ENCODE measurements at places on chromosomes 7 and 10.

GRCh38 chr7:8143151-8143874, 118.7 kb downstream of the ICA1 start:
- DNase-seq = no peak

- DNase-seq = no peak
Measured at GRCh38 chr10:45580371-45581215, 92.0 kb downstream of the ZFAND4 start.

DNA sequence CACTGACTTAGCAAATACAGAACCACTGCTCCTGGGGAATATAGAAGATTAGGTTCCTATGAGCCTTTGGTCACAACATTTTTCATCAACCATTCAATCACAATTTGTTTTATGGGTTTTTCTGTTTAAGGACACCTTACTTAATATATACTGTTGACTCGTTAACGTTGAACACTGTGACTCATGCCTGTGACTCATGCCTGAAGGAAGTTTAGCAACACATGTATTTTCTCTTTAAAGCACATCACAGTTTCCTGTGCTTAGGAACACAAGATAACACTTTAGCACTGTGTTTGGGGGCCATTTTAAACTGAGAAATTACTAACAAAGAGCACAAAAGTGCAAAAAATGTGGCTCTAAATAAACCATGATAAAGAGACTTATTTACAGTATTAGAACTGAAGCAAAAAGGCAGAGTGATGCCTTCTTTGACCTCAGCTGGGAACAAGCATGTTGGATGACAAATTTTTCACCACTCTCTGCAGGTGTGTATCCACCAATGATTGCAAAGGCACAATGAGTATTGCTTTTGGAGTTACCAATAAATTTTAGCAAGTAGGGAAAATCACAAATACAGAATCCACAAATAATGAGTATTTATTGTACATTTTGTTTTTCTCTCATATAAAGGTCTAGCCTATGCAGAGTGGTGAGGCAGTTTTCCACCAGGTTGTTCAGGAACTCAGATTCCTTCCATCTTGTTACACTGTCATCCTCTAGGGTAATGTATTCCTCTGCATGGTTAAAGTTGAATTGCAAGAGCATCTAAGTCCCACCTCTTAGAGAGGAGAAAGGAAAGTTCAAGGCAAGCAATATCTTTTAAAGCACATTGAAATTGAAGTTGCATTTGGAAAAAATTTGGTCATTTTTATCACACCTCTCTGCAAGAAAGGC, 7.3 kb downstream of the FGFBP3 start:
- DNase-seq = no peak

- no peak for DNase-seq
Measured at GRCh38 chr10:92644921-92645320, 44.8 kb upstream of the HHEX start.

- DNase-seq = no peak
Measured at GRCh38 chr10:176677-177076, 41.4 kb downstream of the ZMYND11 start.

GRCh38 chr7:95723583-95724180, 48.7 kb upstream of the DYNC1I1 start:
- DNase-seq = no peak

DNA sequence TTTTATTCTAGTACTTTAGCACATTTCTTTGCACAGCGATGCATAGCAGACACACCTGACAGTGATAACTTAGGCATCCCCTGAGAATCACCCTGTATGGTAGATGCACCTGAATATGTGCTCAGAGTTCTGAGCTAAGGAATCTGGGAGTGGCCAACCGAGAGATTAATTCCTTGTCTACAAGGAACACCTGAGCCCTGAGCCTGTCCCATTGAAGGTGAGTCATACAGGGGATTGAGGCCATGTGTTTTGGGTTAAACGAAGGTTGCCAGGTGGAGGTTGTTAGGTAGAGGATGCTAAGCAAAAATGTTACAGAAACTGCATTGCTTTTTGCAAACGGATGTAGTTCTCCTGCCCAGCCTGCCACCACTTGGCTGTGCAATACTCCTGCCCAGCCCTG, 128.9 kb downstream of the AMPH start:
- DNase-seq = no peak

- no peak for DNase-seq
Measured at GRCh38 chr10:6393168-6393567, 186.9 kb downstream of the PRKCQ start.

GRCh38 chr10:70616761-70617160, 14.2 kb upstream of the PRF1 start:
- no peak for DNase-seq

DNA sequence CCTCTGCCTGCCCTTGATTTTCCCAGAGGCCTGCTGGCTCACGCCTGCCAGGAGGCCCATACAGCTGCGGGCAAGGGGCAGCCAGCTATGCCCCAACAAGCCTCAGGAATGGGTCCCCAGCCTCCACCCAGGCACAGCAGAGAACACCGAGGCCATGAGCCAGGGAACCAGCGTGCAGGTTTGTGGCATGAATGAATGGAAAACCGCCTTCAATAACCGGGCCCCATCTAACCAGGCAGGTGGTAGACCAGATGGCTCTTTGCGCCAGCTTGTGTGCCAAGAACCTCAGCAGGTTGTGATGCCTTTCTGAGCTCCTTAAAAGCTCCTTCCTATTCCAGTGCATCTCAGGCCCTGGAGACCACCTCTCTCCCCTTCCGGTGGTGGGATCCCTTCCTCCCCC, 50.2 kb downstream of the ELFN1 start:
- no peak for DNase-seq

DNA sequence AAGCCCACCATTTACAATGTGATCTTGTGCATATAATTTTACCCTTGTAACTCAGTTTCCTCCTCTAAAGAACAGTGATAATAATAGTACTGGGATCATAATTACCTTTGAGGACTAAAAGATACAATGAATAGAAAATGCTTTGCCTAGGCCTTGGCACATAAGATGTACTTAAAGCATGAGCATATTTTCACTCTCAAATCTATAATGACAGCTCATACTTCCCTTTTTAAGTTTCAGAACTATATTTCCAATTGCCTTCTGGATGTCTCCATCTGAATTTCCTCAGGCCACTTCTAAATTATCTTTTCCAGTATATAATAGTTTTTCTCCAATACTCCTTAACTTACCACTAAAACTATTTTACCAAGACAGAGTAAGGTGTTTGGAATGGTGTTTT, 13.3 kb upstream of the ITGB8 start:
- DNase-seq = no peak

DNA sequence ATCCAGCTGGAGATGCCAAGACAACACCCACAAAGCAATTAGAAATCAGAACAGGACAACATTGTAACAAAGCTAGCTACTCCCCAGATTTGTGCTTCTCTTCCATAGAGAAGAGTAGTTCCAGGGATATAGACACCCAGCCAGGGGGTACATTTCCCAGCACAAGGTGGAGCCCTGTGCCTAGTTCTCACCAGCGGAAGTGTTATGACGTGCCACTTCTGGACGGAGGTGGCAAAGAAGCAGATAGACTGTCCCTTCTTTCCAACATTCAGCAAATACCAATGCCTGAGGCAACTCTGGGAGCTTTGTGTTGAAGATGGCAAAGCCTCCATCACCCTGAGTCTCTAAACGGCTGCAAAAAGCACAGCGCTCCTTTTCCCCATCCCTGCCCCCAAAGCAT, 23.4 kb upstream of the GSAP start:
- no peak for DNase-seq

DNA sequence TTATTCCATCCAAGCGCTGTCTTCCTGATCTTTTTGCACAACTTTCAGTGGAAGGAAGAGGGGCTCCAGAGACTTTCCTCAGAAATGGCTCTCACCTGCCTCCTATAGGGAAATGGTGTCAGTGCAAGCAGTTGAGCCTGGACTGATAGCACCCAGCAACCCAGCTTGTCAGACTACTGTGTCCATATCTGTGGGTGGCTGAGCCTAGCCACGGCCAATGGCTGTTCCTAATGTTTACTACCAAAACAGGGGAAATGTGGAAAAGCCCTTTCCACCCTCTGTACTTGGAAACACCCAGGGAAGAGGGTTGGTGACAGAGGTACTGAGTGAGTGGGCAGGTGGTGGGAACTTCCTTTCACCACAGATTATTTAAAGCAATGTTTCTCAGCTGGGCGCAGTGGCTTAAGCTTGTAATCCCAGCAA, 4.3 kb upstream of the YKT6 start:
- DNase-seq = no peak

DNA sequence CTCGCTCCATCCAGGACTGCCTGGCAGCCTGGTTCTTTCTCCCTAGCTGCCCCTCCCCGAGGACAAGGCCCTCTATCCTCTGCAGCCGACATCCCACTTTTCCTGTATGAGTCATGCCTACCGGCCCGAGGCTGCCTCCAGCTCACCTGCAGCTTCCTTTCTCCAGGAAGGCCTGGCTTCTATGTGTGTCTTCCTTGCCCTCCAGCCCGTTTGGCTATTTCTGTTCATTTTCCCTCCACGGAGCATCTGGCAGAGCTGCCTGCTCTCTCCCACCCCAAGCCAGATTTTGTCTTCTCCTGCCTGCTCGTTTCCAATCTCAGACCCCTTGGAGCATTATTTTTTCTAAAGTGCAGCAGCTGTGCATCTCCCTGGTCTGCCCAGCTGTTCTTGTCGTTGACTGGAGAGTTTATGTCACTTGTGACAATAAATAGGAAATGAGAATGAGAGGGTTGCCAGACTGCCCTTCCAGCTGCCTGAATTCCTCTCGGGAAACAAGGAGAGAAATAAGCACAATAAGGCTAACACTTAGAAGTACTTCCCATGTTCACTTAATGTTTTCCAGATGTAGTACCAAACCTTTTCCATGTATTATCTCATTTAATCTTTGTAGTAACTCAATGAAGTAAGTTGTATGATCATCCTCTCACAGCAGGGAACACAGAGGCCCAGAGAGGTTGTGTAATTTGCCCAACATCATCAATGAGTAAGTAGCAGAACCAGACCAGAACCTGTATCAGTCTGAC, 19.7 kb downstream of the UBTD1 start:
- no peak for DNase-seq

DNA sequence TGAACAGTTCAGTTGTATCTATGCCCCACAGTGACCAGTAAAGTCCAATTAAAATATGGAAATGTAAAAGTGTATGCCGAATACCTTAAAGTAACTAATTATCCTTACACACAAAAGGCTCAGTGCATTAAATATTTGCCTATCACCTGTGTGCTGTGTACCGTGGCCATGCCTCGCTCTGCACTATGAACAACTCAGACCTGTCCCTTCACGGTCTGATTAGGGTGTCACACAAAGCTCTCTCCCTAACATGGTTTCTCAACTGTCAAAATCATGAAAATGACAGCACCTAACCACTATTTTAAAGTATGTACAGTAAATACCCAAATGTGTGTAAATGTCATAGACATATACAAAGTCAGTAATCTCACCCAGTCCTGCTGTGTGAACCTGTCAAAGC, 43.1 kb downstream of the STK17A start:
- DNase-seq = no peak

DNA sequence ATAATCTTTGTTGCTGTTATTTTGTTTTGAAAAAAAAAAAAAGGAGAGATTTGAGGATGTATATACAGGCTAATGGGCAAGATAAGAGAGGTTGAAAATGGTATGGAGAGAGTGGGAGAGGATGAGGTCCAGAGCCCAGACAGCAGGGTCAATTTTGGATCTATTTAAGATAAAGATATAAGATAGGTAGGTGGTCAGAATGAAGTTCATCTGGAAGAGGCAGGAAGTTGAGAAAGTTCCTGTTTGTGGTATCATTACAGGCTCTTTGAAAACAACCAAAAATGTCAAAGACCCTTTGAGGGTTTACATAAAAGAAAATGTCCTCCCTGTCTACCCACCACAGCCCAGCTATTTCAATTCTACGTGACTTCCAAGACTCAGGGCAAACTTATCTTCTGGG, 7.5 kb downstream of the CEP41 start:
- DNase-seq = no peak

DNA sequence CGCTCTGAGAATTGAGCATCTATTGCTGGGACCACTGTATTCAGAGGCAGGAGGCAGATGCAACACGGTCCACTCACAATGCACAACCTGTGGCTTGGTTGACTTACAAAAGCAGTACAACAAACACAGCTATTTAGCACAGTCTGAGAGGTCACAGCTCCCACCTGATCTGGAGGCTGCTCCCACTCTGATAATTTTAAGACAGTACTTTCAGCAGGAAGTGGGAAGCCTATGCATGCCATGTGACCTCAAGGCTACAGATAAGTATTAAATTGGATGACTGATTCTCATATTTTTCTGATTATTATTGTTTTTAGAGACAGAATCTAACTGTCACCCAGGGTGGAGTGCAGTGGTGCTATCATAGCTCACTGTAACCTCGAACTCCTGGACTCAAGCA, 659.3 kb downstream of the PARD3 start:
- no peak for DNase-seq

GRCh38 chr7:73312831-73313520, 4.3 kb upstream of the NSUN5 start:
- DNase-seq = no peak

GRCh38 chr10:95312257-95312656, 21.5 kb upstream of the PDLIM1 start:
- no peak for DNase-seq

- DNase-seq = no peak
Measured at GRCh38 chr7:82319674-82320118, 123.9 kb downstream of the CACNA2D1 start.

DNA sequence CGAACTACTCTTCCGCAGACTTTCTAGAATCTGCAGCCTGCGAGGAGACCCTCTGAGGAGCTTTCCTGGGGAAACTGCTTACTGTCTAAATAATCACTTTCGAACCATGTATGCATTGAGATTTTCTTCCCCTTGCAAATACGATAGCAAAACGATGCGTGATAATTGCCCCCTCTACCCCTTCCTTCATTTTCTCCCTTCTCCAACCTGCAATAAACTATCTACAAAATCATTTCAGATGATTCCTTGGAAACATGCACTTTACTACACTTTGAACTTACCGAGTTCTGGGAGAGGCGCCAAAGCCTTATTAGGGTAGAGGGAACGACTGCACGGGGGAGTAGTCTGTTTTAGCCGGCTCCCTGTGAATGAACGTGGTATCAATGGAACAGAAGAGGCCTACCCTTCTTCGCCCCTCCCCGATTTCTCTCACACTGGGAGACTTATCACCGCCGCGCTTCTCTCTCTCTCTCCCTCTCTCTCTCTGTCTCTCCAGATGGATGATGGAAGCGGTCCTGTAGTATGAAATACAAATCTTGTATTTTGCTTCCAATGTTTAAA, at the start of gene FGFBP3:
FGFBP3 (minus strand) TSS at position 370 of the 561 bp plus-strand sequence. CDS start 517 bp downstream, outside the sequence.
- DNase-seq = no peak

GRCh38 chr10:94010886-94011285, 17.2 kb downstream of the PLCE1 start:
- DNase-seq = no peak

DNA sequence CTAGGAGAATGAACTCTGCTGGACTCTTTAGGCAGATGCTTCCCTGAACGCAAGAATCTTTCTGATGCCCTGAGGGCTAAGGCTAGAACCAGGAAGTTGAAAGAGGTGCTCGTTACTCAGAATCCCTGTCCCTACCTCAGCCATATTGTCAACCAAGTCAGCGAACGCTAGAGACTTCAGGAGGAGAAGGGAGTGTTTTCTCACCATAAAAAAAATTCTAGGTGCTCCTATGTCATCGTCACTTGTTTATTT, 359.4 kb downstream of the PRPF18 start:
- no peak for DNase-seq

Data from stimulated activated CD8-positive, alpha-beta memory T cell treated with anti-CD3 and anti-CD28 coated beads, Interleukin-15, amount 100 ng/mL, for 4 hours (primary cell).